ENCODE measurements at places on chromosomes 3 and 15.

DNA sequence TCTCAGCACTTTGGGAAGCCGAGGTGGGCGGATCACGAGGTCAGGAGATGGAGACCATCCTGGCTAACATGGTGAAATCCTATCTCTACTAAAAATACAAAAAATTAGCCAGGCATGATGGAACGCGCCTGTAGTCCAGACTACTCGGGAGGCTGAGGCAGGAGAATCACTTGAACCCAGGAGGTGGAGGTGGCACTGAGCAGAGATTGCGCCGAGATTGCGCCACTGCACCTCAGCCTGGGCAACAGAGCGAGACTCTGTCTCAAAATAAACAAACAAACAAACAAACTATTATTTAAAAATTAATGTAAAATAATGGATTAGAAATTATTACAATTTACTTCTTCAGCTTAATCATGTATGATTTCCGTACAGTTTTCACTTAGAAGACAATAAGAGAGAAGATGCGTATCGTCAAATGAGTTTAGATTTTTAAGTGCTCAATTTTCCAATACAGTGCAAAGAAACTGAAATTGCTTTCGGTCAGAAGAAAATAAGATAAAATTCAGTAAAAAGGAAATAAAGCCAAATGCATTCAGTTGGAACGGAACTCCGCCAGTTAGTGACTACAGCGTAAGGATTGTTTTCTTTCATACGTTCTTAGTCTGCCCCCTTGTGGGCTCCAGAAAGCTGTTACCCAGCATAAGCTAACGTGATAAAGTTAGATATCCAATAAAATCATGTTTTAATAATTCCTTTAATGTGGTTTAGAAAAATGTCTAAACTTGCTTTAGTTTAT, 24.8 kb downstream of the AADAC start:
- DNase-seq, result peak; percentile 74

DNA sequence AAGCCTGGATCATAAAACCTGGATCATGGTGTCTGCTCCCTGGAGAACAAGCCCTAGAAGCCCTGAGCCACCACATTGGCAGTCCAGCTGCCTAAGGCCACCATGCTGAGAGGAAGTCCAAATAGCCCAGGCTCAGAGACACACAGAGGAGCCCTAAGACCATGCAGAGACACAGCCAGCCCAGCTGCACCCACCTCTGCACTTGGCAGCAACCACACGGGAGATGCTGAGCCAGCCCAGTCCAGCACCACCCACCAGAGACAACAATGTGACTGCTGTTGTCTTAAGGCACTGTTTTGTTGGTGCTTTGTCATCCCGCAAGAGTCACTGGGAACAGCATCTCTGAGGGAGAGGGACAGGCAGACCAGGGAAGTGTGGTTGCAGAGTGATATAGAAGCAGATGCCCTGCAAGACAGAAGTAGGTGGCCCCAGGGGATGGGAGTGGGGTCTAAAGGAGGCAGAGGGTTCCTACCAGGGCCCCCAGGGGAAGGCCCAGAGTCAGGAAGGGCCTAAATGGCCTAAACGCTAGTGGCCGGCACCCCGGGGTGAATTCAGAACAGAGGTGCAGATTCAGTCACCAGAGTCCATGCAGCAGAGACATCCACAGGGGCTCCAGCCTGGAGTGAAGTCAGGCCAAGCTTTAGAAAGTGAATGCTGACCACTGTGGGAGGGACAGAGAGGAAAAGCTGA, 105.4 kb upstream of the PRR20G start:
- no peak for DNase-seq

- no peak for DNase-seq
Observed at GRCh38 chr3:37859908-37860199, 1.8 kb upstream of the CTDSPL start.

DNA sequence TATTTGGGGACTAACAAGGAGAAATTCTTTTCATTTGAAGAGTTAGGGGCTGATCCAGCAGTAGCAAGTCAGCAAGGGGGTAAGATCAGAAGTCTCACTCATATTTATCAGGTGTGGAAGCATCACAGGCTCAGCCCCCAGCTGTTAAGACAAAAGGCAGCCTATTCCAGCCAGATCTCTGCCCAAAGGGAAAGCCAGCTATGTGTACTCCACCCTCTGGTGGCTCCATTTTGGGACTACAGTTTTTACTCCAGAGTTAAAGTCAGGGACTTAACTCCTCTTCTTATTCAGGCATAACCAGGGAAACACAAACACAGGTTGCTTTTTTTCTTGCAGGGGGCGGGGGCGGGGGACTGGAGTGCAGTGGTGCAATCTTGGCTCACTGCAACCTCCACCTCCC, 19.2 kb downstream of the UBP1 start:
- no peak for DNase-seq

GRCh38 chr3:183513046-183513706, 42.3 kb downstream of the KLHL6 start:
- no peak for DNase-seq

DNA sequence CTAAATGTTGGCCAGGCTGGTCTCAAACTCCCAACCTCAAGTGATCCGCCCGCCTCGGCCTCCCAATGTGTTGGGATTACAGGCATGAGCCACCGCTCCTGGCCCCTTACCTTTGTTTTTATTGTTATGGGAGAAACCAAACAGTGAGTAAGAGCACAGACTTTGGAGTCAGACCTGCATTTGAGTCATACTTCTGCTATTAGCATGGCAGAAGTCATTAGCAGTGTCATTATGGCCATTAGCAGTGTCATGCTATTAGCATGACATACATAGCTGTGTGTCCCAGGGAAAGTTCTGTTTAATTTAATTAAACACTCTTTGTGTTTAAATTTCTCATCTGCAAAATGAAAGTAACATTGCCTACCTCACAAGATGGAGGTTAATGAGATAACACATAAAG, 54.8 kb downstream of the SQOR start:
- DNase-seq, result no peak

DNA sequence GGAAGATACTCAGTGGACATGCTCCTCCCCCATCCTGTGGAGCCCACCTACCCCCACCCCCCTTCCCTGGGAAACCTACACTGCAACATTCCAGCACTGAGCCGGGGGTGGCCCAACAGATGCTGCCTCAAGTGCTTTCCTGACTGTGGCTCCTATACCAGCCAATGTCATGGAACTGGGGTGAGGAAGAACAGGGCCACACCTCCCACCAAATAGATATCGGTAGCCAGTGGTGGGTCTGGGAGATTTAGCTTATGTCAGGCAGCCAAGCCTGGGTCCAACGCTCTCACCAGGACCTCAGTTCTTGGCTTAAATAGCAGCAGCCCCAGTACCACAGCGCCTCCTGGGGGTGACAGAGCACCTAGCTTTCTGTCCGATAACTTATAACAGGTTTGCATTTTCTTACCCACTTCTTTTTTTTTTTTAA, 30.3 kb downstream of the CDC25A start:
- no peak for DNase-seq

GRCh38 chr3:15498431-15499214, 22.9 kb downstream of the COLQ start:
- DNase-seq, result no peak

- no peak for DNase-seq
Observed at GRCh38 chr3:4956099-4956498, 23.1 kb upstream of the BHLHE40 start.

DNA sequence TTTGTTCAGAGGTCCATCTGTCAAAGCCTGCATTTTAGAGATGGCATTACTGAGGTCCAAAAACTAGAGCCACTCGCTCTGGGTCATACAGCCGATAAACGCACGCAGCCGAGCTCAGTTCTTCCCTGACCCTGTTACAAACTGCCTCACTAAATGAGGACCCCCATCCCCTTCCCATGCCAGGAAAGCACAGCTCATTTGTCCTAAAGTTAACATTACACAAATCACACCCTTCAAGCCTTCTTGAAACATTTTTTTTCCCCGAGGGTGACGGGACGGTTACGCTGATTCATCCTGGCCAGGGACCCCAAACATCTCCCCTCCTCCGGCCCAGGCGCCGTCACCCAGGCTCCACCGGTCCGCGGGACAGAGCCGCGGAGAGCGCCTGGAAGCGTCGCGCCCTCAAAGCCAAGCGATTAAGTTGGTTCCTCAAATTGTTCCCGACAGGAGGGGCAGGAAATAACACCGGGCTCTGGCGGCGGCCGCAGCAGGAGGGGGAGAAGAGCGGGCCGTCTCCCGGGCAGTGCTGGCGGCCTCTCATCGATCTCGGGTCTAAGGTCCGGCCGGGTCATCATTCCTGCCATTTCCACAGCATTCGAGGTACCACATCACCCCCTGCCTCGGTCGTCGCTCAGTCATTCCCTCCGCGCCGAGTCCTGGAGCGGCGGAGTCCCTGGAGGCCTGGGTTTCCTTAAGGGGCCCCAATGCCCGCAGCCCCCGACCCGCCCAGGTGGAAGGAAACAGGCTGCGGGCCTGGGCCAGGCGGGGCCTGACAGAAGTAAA, 619 bp upstream of the CMTM8 start:
- DNase-seq, result no peak

- DNase-seq, result no peak
Observed at GRCh38 chr3:115943579-115943978, 320.3 kb downstream of the GAP43 start.

- no peak for DNase-seq
Observed at GRCh38 chr15:89457086-89457485, 39.3 kb downstream of the RHCG start.

- no peak for DNase-seq
Observed at GRCh38 chr15:76172782-76173181, 113.0 kb downstream of the TMEM266 start.

GRCh38 chr15:90114451-90114901, 12.2 kb upstream of the IDH2 start:
- DNase-seq, result no peak

GRCh38 chr15:72098040-72098439, 19.9 kb downstream of the MYO9A start:
- no peak for DNase-seq

GRCh38 chr3:149609595-149609994, 48.2 kb downstream of the WWTR1 start:
- DNase-seq, result no peak

- DNase-seq, result no peak
Observed at GRCh38 chr15:31361764-31362515, 35.3 kb downstream of the KLF13 start.

- peak; percentile 21 for DNase-seq
Observed at GRCh38 chr15:101014921-101015841, 96.0 kb downstream of the LRRK1 start.

DNA sequence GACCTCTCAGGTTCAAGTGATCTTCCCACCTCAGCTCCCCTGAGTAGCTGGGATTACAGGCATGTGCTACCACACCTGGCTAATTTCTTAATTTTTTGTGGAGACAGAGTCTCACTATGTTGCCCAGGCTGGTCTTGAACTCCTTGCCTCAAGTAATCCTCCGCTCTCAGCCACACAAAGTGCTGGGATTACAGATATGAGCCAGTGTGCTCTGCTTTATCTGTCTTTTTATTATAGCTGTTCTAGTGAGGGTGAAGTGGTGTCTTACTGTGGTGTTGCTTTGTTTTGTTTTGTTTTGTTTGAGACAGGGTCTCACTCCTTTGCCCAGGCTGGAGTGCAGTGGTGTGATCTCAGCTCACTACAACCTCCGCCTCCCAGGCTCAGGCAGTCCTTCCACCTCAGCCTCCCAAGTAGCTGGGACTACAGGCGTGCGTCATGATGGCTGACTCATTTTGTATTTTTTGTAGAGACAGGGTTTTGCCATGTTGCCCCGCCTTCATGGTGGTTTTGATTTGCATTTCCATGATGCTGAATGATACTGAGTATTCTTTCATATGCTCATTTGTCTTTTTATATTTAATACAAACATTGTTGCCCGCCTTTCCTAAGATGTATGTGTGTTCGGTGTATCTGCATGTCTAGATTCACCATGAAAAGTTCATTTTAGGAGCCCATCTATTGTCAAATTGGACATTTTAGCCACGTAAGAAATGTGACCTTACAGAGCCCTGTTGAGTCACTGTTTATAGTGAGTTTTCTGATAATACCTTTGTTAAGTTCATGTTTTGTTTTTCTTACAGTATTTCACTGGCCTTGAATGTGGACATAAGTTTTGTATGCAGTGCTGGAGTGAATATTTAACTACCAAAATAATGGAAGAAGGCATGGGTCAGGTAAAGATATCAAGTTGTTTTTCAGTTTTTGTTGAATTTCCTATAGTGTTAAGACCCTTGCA, 80.6 kb downstream of the ARIH1 start:
- DNase-seq, result no peak

DNA sequence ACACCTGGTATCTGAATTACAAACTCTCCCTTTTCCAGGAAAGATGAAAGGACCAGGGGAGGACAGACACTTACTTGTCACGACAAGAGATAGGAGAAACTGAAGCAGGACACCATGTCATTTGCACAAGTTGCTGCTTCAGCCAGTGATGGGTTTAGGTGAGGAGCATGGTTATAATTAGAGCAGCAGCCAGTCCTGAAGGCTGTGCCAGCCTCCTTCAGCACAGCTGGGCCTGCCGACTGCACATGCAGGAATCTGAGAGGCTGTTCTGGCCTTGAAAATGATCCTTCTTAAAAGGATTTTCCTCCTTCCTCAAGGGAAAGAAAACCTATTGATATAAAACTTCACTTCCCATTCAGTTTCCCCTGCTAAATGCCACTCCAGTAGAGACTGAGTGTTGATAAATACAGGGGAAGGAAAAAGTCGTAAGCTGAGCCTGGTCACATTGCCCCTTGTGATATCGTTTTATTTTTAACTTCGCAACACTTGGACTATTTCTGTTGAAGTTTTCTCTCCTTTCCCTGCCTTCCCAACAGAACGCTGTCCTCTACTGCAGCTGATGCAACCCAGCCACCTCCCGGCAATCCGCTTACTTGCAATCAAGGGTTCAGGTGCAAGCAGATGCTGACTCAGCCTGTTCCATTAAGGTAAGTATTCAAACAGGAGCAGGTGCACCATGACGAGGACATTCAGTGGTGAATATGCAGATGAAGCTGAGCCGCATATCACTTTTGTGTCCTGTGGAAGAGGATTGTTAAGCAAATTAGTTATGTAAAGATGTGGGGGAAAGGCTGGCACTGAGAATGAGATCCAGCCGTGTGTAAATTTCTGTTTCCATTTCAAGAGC, at the start of gene FBXO40:
Gene FBXO40 (plus strand): TSS at position 524 of the 847 bp plus-strand sequence. CDS start 27,197 bp downstream, outside the sequence.
- DNase-seq, result no peak

All from amniotic stem cell (primary cell).